ENCODE measurements at places on chromosomes 5 and 9. TPM values are rescaled to one million over a fixed set of nuclear protein-coding genes. Genes with fewer than 3 reads are reported as not detected.

DNA sequence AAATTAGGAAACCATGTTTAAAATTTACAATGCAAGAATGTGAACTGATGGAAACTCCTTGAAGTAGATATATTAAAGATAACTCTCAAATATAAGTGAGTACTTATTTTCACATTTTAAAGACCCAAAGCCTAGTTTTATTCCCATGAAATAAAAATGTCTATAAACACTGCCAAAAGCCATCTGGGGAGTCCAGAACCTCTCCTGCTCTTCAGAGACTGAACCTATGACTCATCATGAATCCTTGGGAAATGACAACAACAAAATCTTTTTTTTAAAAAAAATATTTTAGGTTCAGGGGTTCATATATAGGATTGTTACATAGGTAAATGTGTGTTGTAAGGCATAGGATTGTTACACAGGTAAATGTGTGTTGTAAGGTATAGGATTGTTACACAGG is 33.8 kb upstream of the FYB1 start:
- DNase-seq, result no peak

- no peak for DNase-seq
These were observed 57.1 kb downstream of the PSD2 start for GRCh38 chr5:139852696-139853095.

DNA sequence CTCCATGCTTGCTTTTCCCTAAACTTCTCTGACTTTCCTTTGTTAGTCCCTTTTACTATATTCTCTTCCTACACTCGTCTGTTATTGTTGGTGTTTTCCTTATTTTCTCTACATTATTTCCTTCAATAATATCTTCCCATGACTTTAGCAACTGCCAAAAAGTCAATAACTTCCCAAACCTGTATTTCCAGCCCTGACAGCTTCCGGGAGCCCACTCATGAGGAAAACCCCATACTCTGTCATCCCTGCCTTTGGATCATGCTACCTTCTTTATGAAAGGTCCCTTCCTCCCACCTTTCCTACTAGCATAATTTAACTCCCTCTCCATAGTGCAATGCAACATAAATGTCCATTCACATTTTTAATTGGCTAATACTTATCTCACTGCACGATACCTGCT is 144.0 kb upstream of the CDH6 start:
- DNase-seq, result no peak

- DNase-seq, result no peak
These were observed 94.0 kb upstream of the SLC25A48 start for GRCh38 chr5:135740475-135740874.

- DNase-seq, result no peak
These were observed 6.8 kb upstream of the FXN start for GRCh38 chr9:69028754-69029153.

- no peak for DNase-seq
These were observed 80.2 kb downstream of the STX17 start for GRCh38 chr9:99986642-99987041.

GRCh38 chr9:31839273-31839672 is 545.2 kb upstream of the ACO1 start:
- DNase-seq, result no peak

DNA sequence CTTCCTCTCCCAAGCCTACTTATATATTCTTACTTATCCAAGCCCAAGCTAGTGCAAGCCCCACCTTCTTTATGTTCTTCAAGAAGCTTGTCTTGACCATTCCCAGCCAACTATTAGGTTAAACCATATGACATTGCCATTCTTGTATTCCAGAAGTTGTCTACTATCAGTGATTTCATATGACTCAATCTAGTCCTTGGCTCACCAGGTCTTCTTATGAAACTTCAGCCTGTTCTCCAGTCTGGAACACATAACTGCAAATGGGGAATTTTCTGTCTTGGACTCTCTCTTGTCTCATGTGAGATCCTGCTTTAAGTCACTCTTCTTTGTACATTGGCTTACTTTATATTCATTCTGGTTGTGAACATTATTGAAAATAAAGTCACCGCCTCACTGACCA is 130.7 kb downstream of the TTLL11 start:
- no peak for DNase-seq

DNA sequence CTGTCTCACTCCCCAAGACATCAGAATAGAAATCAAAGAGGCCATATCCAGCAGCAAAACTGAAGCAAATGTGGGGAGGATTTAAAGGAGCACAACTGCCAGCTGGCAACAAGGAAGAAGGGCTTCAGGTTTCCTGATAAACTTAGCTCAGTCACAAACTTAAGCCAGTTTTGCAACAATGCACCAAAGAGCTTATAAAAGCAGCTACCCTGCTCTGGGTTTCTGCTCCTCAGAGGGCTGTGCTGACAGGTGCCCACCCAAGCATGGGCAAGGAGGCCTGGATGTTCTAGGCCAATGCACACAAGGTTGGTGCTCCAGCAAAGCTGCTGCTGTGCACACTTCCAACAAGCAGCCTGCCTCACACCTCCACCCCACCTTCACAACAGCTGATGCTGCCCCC is 132.9 kb downstream of the SIL1 start:
- DNase-seq, result no peak

DNA sequence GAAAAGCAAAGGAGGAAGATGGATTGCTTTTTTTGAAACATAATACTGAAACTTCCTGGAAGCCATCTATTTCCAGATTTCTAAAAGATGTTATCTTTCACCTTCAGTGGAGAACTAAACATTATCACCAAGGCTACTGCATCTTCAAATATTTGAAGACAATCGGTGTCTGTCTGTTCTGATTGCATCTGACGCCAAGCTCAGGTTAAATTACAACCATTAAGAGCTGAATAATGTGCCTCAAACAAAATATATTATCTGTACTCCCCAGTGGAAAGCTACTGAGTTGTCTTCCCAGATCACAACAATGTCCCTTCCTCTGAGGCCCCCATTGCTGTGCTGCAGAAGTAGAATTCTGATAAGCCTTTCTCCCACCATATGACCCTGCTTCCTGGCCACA is 342.3 kb downstream of the PLK2 start:
- no peak for DNase-seq

GRCh38 chr5:33806738-33807442 is 84.9 kb downstream of the ADAMTS12 start:
- no peak for DNase-seq

DNA sequence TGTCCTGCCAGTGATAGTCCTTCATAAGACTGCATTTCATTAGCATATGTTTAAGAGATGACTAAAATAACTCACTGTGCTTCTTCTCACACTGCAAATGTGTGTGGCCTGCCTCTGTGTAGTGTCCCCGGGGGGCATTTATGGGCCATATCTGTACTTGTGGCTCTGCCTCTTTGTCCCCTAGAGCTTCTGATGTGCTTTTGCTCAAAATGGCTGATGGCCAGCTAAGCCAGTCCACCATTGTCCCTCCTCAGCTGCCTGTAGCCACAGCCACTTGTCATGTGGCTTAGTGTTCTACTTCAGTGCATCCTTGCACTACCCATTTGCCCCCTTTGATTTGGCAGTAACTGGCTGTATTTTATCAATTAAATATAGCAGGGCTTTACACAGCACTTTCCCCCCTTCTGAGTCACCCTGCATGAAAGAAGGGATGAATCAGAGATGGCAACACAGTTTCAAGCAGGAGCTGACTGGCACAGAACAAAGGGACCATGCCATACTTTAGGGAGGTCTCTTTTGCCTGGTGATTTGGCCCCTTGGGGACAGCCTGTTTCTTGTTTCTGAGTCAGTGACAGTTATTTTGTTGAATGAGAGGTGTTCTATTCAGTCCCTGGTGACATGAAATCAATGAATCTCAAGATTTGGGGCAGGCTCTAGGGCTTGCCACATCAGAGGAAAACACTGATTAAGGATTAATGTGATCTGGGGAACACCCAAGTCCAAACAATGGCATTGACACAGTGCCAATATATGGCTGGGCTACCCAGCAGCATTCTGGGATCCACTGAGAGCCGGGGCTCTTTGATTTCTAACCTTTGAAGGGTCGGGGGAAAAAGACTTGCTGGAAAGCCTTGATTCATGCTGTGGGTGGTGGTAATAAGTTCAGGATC is 245.5 kb downstream of the SMARCA2 start:
- peak; percentile 30 for DNase-seq

DNA sequence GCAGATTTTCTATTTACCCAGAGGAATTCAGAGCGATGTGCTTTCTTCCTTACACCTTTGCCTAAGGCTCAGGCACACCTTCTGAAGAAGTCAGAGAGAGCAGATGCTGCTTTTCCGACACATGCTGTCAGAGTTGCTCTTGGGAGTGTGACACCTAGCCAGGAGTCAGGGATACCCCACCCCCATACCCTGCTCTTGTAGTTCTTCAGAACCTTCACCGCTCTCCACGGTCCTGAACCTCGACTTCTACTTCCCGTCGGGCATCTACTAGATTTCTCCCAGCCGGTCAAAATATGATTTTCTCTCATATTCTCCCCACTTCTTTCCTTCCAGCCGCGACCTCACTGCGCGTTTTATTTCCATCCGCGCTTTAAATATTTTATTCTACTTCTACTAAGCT is 1.7 kb downstream of the GRIN3A start:
- no peak for DNase-seq

DNA sequence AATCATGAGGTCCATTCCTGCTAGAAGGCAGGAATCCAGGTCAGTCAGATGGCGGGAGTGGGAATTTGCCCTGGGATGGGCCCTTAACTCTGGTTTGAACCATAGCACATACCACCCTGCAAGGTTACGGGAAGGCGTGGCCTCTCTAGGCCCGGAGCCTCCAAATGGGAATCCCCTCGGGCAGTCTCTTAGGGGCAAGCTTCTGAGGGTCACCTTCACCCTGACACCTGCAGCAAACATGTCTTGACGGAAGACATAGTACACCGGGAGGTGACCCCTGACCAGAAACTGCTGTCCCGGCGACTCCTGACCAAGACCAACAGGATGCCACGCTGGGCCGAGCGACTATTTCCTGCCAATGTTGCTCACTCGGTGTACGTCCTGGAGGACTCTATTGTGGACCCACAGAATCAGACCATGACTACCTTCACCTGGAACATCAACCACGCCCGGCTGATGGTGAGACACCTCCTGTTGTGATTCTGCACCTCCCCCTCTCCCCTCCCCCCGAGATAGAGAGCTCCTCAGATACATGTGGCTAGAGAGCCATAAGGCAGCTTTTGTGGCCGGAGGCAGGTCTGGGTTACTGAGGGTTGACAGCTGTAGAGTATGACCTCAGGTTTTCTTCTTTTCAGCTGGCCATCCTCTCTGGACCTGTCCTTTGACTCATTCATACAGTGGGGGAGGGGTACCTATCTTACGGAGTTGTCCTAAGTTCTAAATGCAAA is 957 bp downstream of the PRELID1 start:
- DNase-seq, result no peak

DNA sequence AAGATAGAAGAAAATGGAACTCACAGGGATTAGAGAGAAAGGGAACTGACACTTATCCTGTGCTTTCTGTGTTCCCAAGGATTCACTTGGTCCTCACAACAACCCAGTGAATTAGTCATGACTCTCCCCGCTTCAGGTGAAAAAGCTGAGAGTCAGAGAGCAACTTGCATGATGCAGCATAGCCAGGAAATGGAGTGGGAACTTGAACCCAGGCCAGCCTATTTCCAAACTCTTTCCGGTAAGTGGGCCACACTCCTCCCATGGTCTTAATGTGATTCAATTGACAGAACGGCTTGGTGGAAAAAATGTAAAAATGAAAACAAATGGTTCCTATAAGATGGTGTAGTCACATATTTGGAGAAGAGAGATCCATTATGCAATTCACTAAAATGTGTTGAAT is 45.9 kb upstream of the CEMIP2 start:
- no peak for DNase-seq

- no peak for DNase-seq
These were observed 37.4 kb downstream of the PRRT1B start for GRCh38 chr9:131582466-131583336.

GRCh38 chr9:124774129-124774978 is 2.6 kb upstream of the OLFML2A start:
- peak; percentile 87 for DNase-seq

DNA sequence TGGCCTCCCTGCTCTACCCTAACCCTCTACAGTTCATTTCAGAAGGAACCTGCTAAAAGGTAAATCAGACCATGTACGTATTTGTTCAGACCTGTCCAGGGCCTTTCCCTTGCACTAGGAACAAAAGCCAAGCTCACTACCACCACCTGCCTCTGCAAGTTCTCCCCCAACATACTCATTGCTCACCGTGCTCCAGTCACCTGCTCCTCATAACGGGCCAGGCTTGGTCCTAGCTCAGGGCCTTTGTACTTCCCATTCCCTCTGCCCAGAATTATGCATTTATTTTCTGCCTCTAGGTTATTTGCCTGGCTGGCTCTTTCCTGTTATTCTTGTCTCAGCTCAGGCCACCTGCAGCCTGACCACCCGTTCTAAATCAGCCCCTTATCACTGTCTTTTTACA is 4.8 kb upstream of the FGF1 start:
- no peak for DNase-seq

DNA sequence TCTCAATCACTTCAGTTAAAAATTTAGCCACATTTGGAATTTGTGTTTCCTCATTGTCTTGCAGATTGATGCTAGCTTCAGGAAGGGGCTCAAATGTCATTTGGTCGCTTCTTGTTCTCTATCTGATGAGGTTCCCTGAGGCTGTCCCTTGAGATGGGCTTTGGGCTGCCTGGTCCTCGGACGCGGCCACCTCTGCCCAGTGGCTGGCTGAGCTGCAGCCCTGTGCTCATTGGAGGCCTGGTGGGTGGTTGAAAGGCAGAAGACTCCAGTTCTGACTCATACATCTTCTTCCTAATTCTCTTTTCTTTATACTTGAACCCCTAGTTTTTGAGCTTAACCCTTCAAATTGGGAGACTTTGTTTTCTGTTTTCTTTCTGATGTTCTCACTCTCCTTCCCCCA is 78.8 kb upstream of the NTRK2 start:
- no peak for DNase-seq

GRCh38 chr9:23823986-23824829 is 1.8 kb downstream of the ELAVL2 start:
- DNase-seq, result no peak

DNA sequence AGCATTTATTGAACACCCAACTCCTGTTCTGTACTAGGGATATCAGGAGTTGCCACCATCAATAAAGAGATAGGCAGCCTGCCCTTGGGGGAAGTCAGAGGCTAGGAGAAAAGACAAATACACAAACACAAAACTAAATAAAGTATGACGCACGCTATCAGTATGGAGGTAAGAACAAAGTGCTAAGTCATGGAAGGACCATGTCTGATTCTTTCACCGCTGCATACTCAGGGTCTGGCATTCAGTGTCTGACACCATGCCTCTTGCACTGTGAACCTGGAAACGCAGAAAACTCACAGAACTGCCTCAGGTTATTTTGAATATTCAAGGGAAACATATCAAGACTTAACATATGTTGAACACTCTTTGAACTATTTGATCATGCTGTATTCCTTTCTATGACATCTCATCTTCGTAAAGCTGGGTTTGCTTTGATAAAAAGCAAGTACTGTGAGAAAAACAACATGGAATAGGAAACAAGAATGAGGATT is 65.3 kb downstream of the ADAMTSL1 start:
- no peak for DNase-seq

The ZDHHC11B gene
- 4.5 TPM for total RNA-seq

The TMEFF1 gene
- 53.0 TPM for total RNA-seq

The CFAP77 gene
- not detected for total RNA-seq

The FLT4 gene
- 1.6 TPM for total RNA-seq

The AP3S1 gene
- total RNA-seq, result 150 TPM

The LMBRD2 gene
- 77.9 TPM for total RNA-seq

The TMEM267 gene
- total RNA-seq, result 9.8 TPM

The BNIP1 gene
- 16.3 TPM for total RNA-seq

The ENC1 gene
- 1,653 TPM for total RNA-seq

The DCP2 gene
- 118 TPM for total RNA-seq
